Brain (organoid and tissue), 16 donors: ENCODE measurements at places on chromosomes 3 and 15.
A peak's percentile ranks its signal among the peaks of the same experiment; 100 is the strongest.

DNA sequence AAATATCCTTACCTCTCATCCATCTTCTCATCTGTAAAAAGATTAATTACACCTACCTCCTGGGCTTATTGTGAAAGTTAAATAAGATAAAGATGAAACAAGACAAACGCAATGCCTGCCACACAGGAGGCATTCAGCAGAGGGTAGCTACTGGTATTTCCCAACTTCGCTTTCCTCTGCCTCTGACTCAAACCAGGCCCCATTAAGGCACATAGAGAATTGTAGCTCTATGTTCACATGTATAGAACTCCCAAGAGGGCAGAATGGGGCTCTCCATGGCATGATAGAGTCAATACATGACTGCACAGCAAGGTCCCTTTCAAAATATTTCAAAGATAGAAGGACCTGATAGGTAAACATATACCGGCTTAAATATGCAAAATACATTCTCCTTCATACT is 1.4 kb downstream of the LYSMD2 start:
- DNase-seq = no peak

- no peak for DNase-seq
These were observed 23.4 kb downstream of the ADAMTS9 start for GRCh38 chr3:64664397-64664796.

DNA sequence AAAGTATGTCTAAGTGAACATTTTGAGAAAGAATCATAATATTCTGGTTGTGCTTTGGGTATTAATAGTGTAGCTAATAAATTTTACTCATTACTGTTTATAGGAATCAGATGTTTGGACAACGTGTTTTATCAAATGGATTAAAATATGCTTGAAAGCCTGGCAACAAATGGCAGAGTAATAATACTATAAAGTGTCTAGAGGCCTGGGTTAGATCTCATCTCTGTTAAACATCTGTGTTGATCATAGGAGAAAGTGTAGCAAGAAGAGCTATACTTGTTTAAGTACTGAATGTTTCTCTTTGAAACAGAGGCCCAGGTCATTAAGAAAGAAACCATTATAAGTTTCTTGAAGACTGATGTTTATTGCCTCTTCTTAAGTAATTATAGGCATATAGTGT is 30.5 kb downstream of the VPS8 start:
- DNase-seq = no peak

GRCh38 chr15:52421029-52421428 is 107.7 kb downstream of the MYO5A start:
- DNase-seq = no peak

GRCh38 chr3:25033407-25034029 is 394.5 kb upstream of the RARB start:
- peak; percentile 28 for DNase-seq

DNA sequence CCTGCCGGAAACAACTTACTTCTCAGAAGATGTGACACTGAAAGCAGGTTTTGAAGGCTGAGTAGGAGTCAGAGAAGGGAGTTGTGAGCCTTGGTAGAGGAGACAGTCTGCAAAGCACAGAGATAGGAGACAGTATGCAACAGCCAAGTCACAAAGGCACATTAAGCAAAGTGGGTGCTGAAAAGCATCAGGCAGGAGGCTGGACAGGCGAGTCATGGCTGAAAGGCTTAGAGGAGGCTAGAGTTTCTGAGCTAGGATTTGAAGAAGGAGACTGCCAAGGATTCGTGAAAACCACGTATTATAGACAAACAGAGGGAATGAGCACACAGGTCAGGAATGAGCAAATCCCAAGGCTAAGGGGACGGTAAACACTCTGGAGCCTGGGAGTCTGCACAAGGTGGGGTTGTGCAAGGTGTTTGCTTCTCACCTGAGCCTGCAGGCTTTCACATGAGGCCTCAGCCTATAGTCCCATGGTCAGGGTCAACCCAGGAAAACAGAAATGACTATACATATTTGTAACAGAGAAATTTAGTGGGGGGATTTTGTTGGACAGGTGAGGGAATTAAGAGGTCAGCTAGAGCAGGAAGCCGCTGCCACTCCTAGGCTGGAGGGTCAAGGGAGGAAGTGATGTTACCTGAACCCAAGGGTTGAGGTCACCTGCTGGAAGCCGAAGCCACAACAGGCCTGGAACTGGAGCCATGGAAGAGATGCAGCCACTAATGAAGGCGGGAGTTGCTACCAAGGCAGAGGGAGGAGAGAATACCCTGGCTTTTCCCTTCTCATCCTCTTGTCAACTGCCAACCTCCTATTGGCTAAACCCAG is 23.1 kb upstream of the TRIM71 start:
- no peak for DNase-seq

GRCh38 chr3:120850381-120851295 is 57.4 kb upstream of the STXBP5L start:
- DNase-seq = peak; percentile 11

DNA sequence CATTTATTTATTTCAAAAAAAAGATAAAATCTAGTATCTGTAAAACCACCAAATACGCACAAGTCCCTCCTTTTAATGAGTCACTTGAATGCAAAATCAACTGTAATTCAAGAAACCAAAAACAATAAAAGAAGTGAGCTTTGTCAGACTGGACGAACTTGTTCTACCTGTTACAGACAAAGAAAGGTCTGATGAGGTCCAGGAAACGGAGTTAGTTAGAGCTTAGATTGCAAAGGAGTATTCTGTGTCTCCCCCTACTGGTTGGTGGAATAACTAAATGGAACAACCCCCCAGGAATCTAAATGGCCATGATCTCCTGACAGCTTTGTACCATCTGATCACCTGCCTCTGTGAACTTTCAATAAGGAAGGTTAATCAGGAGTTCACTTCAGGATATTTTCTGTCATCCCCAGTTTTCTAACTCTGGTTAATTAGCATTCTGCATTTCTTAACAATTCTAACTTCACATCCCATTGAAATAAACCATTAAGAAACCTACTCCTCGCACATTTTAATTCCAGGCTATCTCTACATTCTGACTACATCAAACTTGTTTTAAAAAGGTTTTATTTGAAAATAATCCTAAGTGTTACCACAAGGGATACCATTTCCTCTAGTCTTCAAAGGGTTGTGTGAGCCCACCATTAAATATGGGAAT is 333.0 kb upstream of the SATB1 start:
- peak; percentile 15 for DNase-seq

DNA sequence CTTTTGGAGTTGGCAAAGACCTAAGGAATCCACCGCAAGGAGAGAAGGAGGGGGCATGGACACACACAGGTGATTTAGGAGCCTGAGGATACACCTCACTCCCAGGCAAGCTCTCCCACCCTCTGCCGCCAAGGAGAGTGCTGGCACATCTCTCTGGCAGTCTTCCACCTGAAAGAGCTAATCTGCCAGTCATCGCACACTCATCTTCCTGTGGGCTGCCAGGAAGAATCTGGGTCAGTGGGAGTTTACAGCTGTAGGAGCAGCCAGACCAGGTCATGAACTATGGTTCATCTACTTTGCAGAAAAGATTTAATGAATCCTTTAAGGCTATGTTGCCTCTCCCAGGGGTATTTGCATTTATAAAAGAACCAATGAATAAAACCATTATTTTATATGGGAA is 170.6 kb upstream of the TSC22D2 start:
- DNase-seq = no peak

DNA sequence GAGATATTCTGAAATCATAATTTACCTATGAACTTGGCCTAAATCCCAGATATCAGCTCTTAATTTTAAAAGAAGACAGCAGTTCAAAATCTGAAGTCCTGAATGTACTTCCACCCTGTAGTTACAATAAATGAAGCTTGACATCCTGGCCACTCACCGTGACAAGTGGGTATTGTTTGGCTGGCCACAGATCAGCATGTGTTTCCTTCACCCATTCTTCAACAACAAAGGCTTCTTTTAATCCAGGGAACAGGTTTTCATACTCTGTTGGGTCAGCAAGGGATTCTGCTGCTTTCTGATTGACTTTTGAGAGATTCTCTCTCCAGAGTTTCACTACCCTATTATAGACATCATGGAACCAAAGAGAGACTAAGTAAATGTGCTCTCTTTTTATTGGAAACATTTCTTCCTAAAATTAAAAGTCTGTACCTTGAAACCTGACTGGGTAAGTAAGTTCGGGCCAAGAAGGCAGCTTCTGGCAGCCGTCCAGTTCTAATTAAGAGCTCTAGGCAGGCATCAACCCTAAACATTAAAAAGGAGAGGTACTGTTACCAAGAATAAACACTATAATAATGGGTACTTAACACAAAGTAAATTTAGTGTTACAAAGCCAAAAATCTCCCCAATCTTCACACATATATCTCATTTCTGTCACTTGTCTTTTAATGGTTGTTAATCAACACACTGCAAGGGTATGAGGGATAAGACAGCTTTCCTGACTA is 15.2 kb downstream of the MRPS22 start:
- no peak for DNase-seq

DNA sequence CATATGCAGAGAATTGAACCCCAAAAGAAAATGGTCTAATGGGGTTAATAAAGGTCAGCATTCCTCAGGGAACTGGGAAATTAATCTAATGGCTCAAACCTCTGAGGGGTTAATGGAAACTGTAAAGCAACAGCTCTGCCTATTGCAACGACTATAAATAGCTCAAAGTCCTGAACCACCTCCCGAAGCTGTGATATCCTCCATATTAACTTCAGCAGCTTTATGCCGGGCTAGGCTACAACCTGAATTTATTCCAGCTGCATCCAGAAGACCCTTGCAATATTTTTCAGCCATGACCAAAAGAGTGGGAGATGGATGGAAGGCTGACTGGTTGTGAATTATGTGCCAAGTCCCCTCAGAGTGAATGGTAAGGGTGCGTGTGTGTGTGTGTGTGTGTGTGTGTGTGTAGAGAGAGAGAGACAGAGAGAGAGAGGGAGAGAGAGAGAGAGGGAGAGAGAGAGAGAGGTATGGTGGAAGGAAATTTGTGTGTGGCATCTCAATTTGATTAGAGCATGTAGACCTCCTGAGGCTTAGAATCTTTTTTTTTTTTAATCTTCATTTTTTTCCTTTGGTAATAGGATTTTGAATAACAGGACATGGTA is 109.9 kb downstream of the PDCD6IP start:
- peak; percentile 28 for DNase-seq

- DNase-seq = no peak
These were observed 23.3 kb downstream of the RASGRF1 start for GRCh38 chr15:79067072-79067833.

DNA sequence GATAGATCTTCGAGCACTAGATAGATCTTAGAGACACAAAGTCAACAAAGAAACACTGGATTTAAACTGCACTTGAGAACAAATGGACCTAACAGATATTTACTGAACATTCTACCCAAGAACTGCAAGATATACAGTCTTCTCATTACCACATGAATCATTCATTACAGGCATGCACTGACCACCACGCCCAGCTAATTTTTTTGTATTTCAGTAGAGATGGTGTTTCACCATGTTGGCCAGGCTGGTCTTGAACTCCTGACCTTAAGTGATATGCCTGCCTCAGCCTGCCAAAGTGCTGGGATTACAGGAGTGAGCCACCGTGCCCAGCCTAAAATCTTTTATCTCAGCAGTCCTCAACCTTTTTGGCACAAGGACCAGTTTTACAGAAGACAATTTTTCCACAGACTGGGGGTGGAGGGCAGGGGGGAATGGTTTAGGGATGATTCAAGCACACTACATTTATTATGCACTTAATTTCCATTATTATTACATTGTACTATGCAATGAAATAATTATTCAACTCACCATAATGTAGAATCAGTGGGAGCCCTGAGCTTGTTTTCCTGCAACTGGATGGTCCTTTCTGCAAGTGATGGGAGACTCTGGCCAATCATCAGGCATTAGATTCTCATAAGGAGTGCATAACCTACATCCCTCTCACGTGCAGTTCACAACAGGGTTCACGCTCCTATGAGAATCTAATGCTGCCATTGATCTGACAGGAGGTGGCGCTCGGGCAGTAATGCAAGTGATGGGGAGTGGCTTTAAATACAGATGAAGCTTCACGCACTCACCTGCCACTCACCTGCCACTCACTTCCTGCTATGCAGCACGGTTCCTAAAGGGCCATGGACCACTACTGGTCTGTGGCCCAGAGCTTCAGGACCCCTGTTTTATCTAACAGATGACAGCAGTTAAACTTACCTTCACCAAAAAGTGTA is 21.7 kb downstream of the CSNK1G1 start:
- DNase-seq = no peak

- no peak for DNase-seq
These were observed 12.0 kb downstream of the PLSCR1 start for GRCh38 chr3:146532406-146532805.

DNA sequence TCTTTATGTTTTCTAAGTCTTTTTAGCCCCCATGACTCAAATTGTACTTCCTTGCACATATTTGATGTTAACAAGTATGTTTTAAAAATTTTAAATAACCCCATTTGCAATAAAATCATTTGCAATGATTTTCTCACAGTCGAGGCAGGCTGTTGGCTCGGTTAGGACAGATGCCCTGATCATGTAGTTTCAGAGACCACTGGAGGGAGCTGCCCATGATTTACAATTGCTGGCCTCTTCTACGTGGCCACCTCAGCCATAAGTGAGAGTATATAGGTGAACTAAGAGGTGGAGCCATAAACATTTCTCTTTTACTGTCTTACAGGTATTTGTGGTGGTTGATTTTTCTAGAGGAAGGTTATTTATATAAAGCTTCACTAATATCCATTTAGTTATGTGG is 1.7 kb downstream of the DTWD1 start:
- no peak for DNase-seq

GRCh38 chr3:119588112-119588511 is 8.8 kb downstream of the ADPRH start:
- DNase-seq = no peak

DNA sequence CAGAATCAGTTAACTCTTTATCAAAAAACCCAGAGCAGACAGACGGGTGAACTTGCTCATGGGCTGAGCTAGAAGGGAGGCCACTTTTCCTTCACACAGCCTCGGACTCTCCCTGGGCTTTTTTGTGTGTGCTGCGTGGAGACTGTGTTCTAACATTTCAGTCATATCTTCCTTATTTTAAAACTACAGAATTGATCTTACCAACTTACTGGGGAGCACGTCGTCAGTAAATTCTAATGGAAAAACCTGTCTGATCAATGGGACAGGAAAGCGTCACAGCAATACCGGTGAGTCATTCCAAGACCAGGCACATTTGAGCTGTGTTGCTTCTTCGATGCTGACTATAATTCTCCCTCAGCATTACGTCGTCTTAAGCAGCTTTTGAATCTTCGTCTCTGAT is 145.1 kb downstream of the LPP start:
- no peak for DNase-seq

- DNase-seq = peak; percentile 76
These were observed 70.8 kb downstream of the RAB11A start for GRCh38 chr15:65939901-65940617.

GRCh38 chr3:64975147-64975546 is 287.3 kb upstream of the ADAMTS9 start:
- no peak for DNase-seq

- no peak for DNase-seq
These were observed 5.7 kb downstream of the TM4SF1 start for GRCh38 chr3:149371723-149372114.

DNA sequence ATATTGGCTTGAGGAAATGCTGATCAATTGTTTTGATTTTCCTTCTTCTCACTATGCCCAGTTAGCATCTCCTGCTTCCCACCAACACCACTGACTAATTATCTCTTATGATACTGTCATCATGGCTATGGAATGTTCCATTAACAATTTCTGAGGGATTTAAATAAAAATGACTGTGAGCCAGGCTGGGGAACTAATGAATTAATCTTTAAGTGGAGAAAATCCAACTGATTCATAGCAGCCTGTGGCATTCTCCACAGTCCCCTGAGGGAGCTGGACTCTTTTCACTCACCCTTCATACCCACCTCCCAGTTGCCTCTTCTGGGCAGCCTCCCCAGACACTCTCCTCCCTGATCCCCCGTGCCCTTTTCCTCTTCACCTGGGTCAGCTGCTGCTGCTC is 353.6 kb downstream of the CLSTN2 start:
- no peak for DNase-seq
